ENCODE measurements at places on chromosomes 2 and 18.

- no peak for DNase-seq
Observed at GRCh38 chr2:130156624-130157004, 11.7 kb upstream of the CCDC74B start.

DNA sequence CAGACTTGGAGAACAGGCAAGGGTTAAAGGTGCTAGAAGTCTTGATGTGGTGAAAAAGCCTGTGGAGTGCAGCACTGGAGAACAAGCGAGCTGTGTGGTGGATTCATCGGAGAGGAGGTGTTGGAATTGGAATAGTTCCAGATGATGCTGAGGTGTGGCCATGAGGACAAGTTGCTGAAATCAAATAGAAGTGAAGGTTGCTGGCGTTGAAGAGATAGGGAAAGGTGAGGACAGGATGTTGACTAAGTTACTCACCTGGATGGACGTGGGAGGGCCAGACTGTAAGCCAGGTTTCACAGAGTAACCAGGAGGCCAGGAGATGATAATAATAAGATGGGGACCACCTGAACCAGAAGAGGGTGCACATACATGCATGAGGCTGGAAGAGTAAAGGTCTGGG lies 173.4 kb downstream of the DIS3L2 start:
- DNase-seq = no peak

DNA sequence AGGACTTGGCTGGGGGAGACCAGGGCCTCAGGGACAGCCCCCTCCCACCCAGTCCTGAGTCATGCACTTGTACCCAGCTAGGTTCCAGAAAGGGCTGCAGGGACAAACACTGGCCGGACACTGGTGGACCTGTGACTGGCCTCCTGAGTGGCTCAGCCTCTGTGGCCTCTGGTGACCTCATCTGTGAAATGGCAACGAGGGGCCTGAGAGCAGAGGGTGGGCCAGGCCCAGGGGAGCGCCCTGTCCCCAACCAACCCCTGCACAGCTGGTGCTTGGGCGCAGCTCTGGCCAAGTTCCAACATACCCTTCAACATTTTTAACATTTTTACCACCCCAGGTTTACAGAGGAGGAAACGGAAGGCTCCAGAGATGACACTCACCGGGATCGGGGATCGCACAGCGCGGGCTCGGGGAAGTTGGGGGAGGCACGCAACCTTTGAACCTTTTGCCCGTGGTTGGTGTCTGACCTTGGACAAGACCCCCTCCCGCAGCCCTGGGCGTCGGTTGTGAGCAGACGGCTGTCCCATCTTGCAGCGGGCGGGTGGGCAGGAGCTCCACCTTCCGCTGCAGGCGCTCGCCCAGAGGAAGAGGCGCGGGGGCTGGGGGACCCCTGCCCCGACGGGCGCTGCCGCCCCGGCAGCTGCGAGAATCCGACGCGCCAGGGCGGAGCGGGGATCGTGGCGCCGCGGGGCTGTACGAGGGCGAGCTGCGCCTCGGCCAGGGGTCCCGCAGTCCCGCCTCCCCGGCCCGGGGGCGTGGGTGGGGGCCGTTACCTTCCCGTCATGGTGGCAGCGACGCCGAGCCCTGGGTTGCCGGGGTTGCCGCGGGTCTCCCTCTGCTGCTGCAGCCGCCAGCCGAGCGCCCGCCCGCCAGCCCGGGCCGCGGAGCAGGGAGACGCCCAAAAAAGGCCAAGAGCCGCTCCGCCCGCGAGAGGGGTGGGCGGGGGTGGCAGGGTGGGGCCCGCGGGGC lies 805 bp downstream of the LIMS2 start:
- no peak for DNase-seq

DNA sequence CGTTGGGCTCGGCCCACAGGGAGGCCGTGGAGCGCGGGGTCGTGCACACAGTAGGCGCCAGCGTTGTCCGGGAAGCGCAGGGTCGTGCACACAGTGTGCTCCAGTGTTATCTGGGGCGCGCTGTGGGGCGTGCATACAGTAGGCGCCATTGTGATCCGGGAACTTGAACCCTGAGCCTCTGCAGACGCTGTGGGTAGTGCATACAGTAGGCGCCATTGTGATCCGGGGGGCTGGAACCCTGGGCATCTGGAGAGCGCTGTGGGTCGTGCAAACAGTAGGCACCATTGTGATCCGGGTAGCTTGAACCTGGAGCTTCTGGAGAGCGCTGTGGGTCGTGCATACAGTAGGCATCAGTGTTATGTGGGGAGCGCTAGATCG lies 793 bp downstream of the ZNF236 start:
- no peak for DNase-seq

- no peak for DNase-seq
Observed at GRCh38 chr2:152050341-152050740, 48.5 kb downstream of the CACNB4 start.

DNA sequence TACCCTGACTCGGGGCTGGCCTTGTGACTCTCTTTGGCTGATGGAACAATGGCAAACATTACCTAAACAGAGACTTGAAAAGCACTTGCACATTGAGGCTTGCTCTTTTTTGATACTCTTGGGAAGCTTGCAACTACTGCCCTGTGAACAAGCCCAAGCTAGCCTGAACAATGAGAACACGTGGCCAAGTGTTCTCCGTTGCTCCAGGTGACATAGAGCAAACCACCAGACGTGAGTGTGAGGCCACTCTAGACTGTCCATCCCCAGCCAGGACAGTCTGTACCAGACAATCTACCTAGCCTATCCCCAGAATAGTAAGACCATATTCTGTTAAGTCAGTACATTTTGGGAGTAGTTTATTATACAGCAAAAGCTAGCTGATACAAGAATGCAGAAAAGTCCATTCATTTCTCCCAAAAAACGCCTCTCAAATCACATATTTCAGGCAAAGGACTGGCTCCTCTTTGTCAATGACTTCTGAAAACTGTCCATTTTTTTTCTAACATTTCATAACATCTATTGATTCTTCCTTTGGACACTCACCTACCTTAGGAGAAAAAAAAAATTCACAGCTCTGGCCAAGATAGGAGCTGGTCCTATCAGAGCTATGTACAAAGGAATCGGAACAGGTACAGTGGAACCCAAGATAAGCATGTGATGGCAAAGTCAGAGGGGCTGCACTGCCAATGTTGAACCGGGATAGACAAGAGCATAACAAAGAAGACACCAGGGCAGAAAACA lies 142.1 kb upstream of the PKDCC start:
- DNase-seq = no peak

- DNase-seq = no peak
Observed at GRCh38 chr18:8793445-8794155, 88.2 kb downstream of the MTCL1 start.

DNA sequence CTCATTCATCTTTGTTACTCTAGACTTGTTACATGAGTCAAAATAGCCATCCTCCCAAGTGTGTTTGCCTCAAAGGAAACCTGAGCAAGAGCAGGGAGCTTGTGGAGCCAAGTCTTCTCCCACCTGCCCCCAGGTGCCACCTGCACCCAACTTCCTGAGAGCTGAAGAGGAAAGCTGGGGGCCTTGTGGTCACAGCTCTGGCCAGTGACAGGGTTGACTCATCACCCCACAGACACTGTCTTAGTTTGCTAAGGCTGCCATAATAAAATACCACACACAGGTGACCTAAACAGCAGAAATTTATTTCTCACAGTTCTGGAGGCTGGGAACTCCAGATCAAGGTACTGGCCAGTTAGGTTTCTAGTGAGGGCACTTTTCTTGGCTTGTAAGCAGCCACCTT lies 99.6 kb downstream of the TPGS2 start:
- no peak for DNase-seq

- DNase-seq = no peak
Observed at GRCh38 chr18:10062302-10063300, 148.8 kb downstream of the VAPA start.

DNA sequence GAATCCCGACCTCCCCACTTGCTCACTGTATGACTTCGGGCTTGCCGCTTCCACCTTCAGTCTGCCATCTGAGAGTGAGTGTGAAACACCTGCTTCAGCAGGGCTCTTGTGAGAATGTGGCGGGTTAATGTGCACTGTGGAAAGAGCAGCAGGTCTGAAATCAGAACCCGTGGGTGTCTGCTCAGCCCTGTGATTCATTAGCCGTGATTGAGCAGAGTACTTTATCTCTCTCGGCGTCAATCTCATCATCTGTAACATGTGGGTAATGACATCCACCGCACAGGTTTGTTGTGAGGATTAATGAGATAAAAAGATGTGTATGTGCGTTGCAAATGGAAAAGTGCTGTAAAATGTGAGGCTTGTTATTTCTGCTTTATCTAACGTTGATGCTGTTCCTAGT lies 128.6 kb downstream of the LRATD1 start:
- no peak for DNase-seq

Measured in stimulated activated CD4-positive, alpha-beta T cell treated with anti-CD3 and anti-CD28 coated beads, Interleukin-1b, Interleukin-23, amount 100 ng/mL, for 48 hours (primary cell).